ENCODE measurements at places on chromosomes 12 and 14.

DNA sequence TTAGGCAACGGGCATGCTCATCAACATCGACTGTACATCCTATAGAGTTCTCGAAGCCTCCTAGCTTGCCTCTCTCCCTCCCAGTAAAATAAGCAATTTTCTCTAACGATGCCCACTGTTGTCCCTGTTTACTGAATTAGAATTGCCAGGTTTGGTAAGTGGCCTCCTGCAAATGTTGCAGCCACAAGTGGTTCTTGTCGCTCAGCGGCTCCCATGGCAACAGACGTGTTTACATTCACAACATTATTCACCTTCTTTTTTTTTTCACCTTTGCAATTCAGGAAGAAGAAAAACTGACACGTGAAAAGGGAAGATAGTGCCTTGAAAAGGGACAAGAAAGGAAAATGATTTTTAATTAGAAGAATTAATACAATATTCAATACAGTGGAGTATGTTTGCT, 100.9 kb upstream of the PKP2 start:
- DNase-seq, result peak; percentile 82

- DNase-seq, result no peak
These were observed 3.1 kb upstream of the WDR89 start for GRCh38 chr14:63644741-63645140.

DNA sequence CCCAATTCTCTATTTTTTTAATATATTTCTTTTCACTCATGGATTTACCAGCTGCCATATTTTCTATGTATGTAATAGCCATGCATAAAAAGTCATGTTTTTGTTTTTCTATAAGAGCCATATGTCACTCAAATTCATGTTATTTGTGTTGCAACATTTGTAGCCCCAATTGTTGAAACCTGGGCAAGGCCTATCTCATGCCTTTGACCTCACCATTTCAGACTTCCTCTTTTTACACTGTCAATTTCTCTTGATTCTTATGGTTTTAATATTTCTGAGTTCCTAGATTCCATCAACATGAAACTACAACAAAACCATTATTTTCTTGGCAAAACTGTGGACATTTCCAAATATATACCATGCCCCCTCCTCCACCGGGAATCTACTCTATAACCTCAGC, 647.5 kb downstream of the C12orf50 start:
- no peak for DNase-seq

DNA sequence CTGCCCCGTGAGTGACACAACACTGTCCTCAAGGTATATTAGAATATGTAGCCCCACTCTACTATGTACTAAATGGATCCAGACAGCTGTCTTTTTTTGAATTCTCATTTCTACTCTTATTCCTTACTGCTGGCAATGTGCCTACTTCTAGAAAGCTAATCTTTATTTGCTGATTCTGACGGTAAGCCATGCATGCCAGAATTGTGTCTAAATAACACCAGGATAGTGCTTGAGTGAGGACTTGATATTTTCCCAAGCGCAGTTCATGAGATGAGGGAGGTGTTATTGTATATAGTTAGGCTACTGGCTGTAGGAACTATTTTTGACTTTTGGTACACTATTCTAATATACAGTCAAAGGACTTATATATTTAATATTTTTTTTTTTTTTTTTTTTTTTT, 316.2 kb upstream of the NAV3 start:
- DNase-seq, result peak; percentile 80

GRCh38 chr14:68795597-68796417, 2.9 kb upstream of the ZFP36L1 start:
- peak; percentile 68 for DNase-seq

- no peak for DNase-seq
These were observed 169.9 kb upstream of the HIF1A start for GRCh38 chr14:61525293-61526011.

- no peak for DNase-seq
These were observed 18.5 kb downstream of the KRT7 start for GRCh38 chr12:52251367-52252051.

- DNase-seq, result no peak
These were observed 89.2 kb downstream of the ARF6 start for GRCh38 chr14:49982082-49982481.

GRCh38 chr12:4164559-4165558, 108.7 kb upstream of the CCND2 start:
- DNase-seq, result no peak

- DNase-seq, result no peak
These were observed 33.7 kb upstream of the SOS2 start for GRCh38 chr14:50265029-50265428.

DNA sequence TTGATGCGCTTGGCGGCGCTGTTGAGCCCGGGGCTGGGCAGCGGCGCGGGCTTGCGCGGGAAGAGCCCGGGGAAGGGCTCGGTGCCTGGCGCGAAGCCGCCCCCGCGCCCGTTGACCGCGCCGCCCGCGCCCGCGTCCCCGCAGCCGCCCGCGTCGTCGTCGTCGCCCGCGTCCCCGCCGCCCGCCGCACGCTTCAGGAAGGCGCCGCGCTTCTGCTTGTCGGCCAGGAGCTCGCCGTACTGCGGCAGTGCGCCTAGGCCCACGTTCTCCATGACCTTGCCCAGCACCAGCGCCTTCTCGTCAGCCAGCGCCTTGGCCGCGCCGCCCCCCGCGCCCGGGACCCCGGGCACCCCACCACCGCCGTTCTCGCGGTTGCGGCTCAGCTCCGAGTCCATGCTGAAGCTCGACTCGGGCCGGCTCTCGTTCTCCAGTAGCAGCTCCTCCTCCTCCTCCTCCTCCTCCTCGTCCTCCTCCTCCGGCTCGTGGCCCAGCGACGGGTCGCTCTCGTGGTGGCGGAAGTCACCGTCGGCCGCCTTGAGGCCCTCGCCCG, 97.2 kb downstream of the BCL11B start:
- no peak for DNase-seq

GRCh38 chr12:122123051-122123760, 44.6 kb downstream of the MLXIP start:
- DNase-seq, result peak; percentile 76

DNA sequence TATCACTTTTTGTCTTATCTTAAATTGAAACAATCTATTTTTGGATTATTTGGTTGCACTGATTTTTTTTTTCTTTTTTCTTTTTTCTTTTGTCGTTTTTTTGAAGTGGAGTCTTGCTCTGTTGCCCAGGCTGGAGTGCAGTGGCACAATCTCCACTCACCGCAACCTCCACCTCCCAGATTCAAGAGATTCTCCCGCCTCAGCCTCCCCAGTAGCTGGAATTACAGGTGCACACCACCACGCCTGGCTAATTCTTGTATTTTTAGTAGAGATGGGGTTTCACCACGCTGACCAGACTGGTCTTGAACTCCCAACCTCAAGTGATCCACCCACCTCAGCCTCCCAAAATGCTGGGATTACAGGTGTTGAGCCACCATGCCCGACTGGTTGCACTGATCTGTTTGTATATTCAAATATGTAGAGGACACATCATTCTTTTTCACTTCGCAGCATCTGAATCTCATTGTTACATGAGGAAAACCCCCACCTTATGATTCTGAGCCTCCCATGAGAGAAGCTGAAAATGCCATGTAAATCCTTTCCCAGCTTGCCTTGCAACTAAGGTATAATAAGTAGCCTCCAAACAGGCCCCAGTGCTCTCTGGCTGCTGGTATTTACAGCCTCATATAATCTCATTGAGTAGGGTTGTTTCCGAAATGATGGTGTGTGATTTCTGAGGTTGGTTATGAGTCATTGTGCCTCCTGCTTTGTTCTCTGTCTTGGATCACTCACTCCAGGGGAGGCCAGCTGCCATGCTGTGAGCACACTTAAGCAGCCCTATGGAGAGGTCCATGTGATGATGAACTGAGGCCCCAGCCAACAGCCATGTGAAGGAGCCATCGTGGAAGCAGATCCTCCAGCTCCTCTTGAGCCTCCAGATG, 5.2 kb upstream of the HSP90B1 start:
- peak; percentile 60 for DNase-seq

- DNase-seq, result no peak
These were observed 149.9 kb upstream of the BTG1 start for GRCh38 chr12:92295523-92295922.
